Activated CD8-positive, alpha-beta memory T cell treated with anti-CD3 and anti-CD28 coated beads for 36 hours (primary cell): ENCODE measurements at places on chromosomes 2 and 18. TPM values are rescaled to one million over a fixed set of nuclear protein-coding genes. Genes with fewer than 3 reads are reported as not detected.

The ATP6V1B1 gene
- total RNA-seq: not detected

The KCNJ3 gene
- not detected for total RNA-seq

The RAD51AP2 gene
- total RNA-seq: not detected

The PROM2 gene
- total RNA-seq: 0.25 TPM

The TUBA3E gene
- total RNA-seq: not detected
